Inflammatory macrophage treated with lipopolysaccharide for 1 hour (primary cell): ENCODE measurements at places on chromosomes 4 and X.

GRCh38 chr4:38768968-38769394 is 13.8 kb downstream of the TLR10 start:
- DNase-seq: peak; percentile 75

- DNase-seq: no peak
Measured at GRCh38 chr4:36891971-36892370, 352.6 kb upstream of the NWD2 start.

GRCh38 chr4:73608689-73609594 is 11.3 kb downstream of the RASSF6 start:
- no peak for DNase-seq

GRCh38 chr4:96519291-96519690 is 679.4 kb downstream of the PDHA2 start:
- no peak for DNase-seq

GRCh38 chrX:71997320-71997719 is 86.7 kb downstream of the NHSL2 start:
- no peak for DNase-seq

DNA sequence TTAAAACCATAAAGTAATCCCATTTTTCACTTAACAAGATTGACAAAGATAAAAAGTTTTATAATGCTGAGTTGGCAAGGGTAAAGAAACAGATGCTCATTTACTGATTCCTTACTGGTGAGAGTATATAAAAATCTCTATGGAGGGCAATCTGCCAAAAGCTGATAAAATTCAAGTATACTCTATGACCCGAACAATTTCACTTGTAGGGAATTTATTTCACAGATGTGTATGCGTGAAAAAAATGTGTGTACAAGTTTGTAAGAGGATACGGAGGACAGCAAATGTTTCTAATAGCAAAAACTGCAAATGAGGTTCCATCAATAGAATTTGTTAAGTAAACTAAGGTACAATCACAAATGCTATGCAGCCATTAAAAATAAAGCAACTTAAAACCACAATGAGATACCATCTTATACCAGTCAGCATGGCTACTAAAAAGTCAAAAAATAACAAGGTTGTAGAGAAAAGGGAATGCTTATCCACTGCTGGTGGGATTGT is 23.4 kb downstream of the DHX15 start:
- DNase-seq: no peak

DNA sequence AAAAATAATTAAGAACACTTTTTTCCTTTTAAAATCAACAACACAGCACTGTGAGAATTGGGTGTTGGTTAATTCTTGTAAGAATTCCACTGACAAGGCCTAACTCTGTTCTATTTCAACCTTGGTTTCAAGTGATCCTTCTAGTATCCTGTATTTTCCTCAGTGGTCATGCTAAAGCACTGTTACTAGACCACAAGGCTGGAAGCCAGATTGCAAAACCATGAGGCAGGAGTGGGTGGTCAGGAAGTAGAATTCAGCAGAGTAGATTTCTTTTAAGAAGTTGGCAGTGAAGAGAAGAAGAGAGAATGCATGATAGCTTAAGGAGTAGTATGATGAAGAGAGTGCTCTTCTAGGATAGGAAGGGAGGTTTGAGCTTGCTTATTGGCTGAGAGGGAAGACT is 71.6 kb upstream of the LEF1 start:
- peak; percentile 16 for DNase-seq

DNA sequence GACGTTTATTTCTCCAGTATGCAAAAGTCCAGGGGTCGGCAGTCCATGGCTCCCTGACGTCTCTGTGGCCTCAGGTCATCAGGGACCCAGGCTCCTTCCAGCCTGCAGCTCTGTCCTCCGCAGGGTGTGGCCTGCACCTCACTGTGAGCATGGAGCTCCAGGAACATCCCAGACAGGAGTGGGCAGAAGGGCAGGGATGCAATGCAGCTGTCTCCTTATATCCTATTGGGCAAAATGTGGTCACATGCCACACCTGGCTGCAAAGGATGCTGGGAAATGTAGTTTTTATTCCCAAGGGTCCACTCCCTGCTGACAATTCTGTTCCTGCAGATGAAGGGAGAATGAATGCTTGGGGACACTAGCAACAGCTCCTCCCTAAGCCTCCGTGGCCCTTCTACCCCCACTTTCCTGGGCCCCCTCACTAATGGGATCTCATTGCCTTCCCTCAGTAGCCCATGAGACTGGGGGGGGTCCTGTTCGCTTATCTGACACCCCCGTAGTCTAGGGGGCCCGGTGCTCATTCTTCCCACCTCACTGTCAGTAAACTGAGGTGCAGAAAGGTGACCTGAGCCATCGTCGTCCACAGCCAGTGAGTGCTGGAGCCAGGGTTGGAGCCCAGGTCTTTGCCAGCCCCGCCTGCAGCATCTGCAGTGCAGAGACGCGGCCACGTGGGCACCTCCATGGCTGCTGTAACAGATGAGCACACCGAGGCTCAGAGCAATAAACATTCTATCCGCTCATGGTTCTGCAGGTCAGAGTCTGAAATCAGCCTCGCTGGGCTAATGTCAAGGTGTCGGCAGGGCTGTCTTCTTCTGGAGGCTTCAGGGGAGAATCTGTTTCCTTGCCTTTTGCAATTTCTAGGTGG is 5.9 kb upstream of the GRPEL1 start:
- peak; percentile 52 for DNase-seq
